NCI-H1436 treated with DMSO at 0.1 percent for 48 hours (cell line): ENCODE measurements at places on chromosomes 1 and 21.

- DNase-seq = no peak
Measured at GRCh38 chr1:19260211-19261138, 8.9 kb downstream of the MRTO4 start.

- DNase-seq = no peak
Measured at GRCh38 chr1:192952646-192953045, 106.5 kb downstream of the UCHL5 start.

GRCh38 chr1:23473037-23473800 lies 10.8 kb downstream of the ASAP3 start:
- no peak for DNase-seq

- no peak for DNase-seq
Measured at GRCh38 chr1:153741986-153742385, 14.1 kb downstream of the INTS3 start.

DNA sequence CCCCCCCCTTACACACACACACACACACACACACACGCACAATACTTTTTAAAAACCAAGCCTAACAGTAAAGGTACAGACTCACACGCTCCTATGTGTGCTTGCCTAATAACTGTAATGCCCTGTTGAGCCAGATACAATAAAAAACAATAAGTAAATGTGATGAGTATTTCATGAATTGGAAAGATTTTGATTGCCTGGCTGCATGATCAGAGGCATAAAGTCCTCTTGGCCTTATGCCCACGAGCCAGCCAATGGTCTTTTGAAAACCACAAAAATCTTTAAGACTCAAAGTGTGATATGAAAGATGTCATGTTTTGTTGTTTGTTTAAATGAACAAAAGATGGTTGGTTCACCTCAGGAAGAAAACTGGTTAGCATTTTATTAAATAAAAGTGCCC lies 441.9 kb upstream of the ZRANB2 start:
- no peak for DNase-seq

GRCh38 chr1:43991476-43992231 lies at the start of gene CCDC24:
CCDC24 (plus strand) TSS chr1:43991599; CDS start chr1:43991879, 280 bp downstream.
- DNase-seq = peak; percentile 10

DNA sequence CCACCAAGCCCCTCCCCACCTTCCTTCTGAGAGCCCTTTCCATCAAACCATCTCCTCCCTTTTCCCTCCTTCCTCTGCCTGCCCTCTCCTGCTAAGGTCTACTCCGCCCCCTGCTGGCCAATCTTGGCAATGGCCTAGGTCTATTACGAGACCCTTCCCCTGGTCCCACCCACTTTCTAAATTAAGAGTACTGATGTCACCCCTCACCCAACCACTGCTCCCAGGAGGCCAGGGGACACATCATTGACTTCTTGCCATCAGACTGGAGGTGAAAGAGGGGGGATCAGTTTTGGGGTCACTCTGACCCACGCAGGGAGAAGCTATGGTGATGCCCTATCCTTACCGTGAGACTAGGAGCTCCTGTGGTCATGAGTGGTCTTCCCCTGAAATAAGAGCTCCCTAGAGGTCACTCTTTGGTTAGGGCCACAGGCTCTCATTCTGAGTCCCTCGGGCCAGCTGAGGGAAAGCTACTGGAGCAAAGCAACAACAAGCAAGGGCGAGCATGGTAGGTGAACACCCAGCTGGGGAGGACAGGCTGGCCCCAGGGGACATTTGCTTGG lies 34.6 kb upstream of the S100A7 start:
- peak; percentile 63 for DNase-seq

DNA sequence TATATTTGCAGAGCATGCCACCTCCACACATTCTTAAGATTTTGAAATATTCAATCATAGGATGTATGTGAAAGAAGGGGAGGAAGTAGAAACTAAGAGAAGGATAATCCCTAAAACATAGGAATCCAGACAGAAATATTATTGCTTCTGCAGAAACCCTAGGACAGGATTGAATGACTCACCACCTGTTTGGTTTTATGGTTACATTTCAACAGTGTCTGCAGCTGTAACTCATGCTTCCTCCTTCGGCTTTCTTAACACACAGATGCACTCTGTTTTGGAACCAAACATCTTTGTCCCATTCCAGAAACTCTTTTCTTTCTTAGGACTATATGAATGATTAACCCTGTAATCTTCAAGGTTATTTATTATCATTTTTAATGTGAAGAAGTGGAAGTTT lies 20.7 kb downstream of the RGS7 start:
- no peak for DNase-seq

DNA sequence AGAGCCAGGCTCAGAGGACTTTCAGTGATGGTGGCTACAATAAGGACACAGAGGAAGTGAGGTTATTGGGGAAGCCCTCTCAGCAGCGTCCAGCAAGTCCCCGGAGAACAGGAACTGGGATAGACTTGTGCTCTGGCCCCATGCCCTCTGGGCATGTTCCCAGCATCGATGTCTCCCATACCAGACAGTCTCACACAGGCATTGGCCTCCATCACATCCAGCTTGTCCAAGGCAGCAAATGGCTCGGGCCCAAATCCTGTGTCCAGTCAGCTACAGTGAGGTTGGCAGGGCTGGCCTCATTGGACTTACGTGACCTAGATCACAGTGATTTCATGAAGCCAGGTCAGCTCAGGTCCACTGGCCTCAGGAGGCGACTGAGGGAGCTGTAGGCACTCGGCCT lies 19.6 kb upstream of the TMEM54 start:
- no peak for DNase-seq

GRCh38 chr1:197341626-197342025 lies 73.6 kb downstream of the CRB1 start:
- DNase-seq = no peak

- no peak for DNase-seq
Measured at GRCh38 chr1:91734761-91735160, 151.2 kb downstream of the TGFBR3 start.

DNA sequence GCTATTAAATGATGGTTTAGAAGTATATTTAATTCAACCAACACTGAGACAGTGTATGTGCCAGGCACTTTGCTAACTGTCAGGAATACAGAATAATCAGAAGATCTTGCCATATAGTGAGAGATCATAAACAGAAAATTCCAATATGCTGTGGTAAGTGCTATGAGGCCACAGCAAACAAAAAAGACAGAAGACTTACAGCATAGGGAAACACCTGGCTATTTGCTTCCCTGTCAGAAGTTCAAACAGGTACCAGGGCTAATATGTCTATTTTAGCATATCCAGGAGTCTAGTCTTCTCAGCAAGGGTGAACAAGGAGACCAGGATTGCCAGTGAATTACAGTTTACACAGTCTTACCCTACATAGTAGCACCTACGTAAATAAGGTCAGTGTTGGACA lies 30.4 kb downstream of the TRIT1 start:
- DNase-seq = no peak

- DNase-seq = no peak
Measured at GRCh38 chr1:54118704-54119103, 34.1 kb downstream of the CDCP2 start.

DNA sequence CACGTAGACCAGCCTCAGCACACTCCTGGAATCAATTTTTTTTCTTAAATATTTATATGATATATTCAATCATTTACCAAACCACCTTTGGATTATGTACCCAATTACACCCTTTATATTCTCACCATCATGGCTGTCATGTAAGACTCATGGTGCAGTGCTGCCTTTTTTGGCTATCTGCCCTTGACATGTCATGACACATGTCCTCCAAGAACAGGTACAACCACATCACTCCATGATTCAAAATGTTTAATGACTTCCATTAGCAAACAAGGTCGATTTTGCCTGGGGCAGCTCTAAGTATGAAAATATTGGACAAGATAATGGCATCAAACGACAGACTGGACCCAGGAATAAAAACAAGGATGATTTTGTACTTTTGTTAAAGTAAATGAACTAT lies 861.1 kb upstream of the ADAMTS5 start:
- no peak for DNase-seq

GRCh38 chr21:31363720-31364119 lies 19.7 kb upstream of the TIAM1 start:
- DNase-seq = no peak

- DNase-seq = no peak
Measured at GRCh38 chr21:43916076-43916475, 51.1 kb downstream of the AGPAT3 start.

- DNase-seq = no peak
Measured at GRCh38 chr1:211609120-211610024, 30.4 kb upstream of the SLC30A1 start.

DNA sequence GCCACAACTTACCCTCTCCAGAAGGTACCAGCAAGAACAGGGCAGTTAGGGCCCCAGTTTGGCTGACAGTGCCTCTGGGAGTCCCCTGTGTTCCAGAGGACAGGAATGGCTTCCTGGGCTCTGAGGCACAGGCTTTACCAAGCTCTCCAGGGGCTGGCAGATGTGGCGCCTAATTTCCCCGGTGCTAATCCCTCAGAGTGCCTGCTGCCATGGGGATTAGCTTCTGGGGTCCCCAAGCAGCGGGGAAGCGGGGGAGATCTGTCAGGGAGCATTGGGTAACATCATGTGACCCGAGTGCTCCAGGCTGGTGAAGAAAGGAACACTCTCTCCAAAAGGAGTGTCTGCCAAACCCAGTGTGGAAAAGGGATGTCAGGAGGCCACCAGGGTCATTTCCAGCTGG lies at the start of gene LACTBL1:
Gene LACTBL1, minus strand, starts transcription at position 107 of the 400 bp plus-strand sequence. CDS start 550 bp downstream, outside the sequence.
- no peak for DNase-seq

- no peak for DNase-seq
Measured at GRCh38 chr21:27466140-27466539, 499.3 kb upstream of the ADAMTS5 start.

DNA sequence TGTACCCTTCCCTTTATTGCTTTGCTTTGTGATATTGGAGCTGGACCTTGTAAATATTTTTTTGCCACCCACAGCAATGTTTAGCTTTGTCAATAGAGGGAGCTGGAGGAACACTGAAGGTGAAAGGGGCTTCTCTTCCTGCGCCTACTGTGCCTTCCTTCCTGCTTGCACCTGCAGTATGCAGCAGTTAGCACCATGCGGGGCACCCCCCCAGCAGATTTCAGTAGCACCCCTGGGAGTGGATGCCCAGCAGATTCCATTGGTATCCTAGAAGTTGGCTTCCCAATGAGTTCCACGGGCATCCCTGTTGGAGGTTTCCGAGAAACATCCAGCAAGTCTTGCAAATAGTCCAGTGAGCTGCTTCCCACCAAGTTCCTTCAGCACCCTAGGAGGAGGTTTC lies 25.6 kb downstream of the S100A10 start:
- DNase-seq = peak; percentile 27

DNA sequence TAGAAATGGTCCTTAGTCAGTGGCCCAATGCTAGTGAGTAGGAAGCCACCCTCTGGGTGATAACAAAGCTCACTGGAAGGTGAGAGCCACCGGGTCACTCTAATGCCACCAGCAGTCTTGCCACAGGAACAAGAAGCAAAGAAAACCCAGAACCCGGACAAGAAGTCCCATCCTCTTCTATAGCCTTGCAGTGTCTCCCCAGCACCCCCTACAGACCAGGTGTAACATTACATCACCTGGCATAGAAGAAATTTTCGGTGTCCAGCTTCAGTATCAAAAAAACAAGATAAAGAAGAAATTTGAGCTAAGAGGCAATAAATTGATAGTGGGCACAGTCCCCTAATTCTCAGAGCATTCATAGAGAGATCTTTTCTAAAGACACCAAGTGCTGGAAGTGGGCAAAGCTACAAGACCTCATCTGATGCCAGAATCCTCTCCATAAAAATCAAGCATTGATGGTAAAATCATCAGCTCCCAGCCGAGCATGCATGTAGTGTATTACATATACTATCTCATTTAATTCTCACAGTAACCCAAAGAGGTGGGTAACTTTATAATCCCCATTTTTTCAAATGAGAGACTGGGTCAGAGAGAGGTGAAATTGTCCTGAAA lies 491.0 kb downstream of the MATN1 start:
- no peak for DNase-seq

GRCh38 chr1:32498751-32499150 lies 33.9 kb downstream of the ZBTB8B start:
- no peak for DNase-seq

DNA sequence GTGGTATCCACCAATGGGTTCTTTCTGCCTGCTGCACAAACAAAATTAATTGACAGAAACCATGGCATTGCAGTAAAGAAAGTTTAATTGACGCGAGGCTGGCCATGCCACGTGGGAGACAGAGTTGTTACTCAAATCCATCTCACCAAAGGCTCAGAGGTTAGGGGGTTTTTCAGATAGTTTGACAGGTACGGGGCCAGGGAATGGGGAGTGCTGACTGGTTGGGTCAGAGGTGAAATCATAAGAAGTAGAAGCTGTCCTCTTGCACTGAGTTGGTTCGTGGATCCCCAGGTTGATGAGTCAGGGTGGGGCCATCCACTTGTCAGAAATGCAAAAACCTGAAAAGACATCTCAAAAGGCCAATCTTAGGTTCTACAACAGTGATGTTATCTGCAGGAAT lies 941 bp upstream of the TBCE start:
- DNase-seq = no peak

- DNase-seq = no peak
Measured at GRCh38 chr1:37519613-37520012, 5.0 kb upstream of the MEAF6 start.

DNA sequence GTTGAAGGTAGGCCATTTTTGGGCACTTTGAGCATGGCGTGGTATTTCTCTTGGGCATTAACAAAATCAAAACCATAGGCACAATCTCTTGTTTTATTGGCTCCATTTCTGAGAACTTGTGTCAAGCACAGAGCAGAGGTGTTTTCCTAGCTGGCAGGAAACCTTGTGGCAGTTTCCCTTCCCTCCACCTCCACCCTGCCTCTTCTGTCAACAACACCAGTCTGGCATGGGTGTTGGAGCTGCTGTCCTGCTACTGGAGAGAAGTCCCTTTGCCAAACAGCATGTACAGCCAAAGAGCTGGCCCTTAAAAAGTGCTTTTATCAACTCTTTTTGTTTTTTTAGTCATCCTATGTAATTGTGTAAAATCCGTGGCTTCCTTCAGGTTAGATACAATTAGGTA lies 16.0 kb downstream of the ATP1A1 start:
- DNase-seq = no peak

GRCh38 chr1:50873458-50874187 lies 86.4 kb downstream of the FAF1 start:
- DNase-seq = no peak

DNA sequence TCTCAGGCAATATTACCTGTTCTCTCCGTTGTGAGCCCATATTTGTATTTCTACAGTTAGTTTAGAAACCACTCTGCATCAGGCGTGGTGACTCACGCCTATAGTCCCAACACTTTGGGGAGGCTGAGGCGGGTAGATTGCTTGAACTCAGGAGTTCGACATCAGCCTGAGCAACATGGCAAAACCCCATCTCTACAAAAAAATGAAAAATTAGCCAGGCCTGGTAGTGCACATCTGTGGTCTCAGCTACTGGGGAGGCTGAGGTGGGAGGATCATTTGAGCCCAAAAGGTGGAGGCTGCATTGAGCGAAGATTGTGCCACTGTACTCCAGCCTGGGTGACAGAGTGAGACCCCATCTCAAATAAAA lies 19.7 kb upstream of the ID3 start:
- no peak for DNase-seq

- no peak for DNase-seq
Measured at GRCh38 chr1:230264342-230264741, 161.8 kb downstream of the PGBD5 start.

- no peak for DNase-seq
Measured at GRCh38 chr1:9558946-9559545, 19.8 kb downstream of the SLC25A33 start.
